ENCODE measurements at places on chromosomes 13 and 19.

DNA sequence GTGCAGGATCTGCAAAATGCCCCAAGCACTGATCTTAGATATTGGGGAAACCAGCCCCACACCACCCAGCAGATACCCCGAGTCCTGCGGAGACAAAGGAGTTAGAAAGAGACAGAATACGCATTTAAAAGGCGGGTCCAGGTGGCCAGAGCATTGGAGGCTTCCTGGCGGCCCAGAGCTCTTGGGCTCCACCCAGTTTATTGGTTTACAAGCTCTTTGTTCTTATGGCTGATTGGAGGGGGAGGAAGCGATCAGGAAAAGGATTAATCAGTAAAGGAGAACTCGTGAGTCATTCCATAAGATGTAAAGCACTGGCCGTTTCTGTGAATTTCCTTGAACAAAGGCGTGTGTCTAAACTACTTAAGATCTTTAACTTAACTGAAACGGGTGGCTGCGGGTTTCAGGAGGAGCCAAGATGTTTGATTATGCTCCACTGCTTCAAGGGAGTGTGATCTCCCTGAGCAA, 926 bp downstream of the ZNF587 start:
- no peak for DNase-seq

- peak; percentile 98 for DNase-seq
These were observed 3.7 kb upstream of the PDE4A start for GRCh38 chr19:10416380-10417257.

GRCh38 chr19:30696514-30696913, 324.3 kb downstream of the ZNF536 start:
- DNase-seq: no peak

DNA sequence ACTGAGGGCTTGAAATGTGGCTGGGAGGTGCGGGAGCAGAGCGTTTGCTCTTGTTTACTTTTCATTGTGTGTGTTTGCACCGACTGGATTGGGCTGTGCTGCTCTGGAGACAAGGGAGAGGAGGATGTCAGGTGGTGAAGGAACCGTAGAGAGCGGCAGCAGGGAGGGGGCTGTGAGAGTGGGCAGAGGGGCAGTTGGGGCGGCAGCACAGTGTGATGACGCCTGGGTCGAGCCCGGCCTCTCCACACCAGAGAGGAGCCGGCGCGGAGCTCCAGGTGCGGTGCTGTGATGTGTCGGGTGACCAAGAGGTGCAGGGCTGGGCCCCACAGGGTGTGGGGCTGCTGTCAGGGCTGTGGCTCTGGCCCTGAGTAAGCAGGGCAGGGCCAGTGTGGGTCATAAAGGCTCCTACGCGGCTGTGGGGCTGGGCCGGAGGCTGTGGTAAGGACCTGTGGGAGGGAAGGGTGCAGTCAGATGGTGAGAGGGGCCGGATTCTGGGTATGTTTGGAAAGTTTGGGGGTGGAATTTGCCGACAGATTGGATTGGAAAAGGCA, 10.5 kb downstream of the NAXD start:
- DNase-seq: no peak

- no peak for DNase-seq
These were observed 801 bp downstream of the QTRT1 start for GRCh38 chr19:10701955-10702525.

Measured in memory B cell (primary cell).